K562 (cell line): ENCODE measurements at places on chromosomes 2 and 18. TPM values are rescaled to one million over a fixed set of nuclear protein-coding genes. Genes with fewer than 3 reads are reported as not detected.
A peak's percentile ranks its signal among the peaks of the same experiment; 100 is the strongest.

SERPINB10 gene
- not detected in 2 replicates for total RNA-seq

GRCh38 chr2:99822474-99823207 is 319.7 kb downstream of the AFF3 start:
- DNase-seq, result no peak

GRCh38 chr2:207357216-207357615 is 172.5 kb upstream of the CREB1 start:
- DNase-seq, result no peak

GRCh38 chr2:154233231-154233630 is 361.5 kb downstream of the GALNT13 start:
- no peak for DNase-seq

DNA sequence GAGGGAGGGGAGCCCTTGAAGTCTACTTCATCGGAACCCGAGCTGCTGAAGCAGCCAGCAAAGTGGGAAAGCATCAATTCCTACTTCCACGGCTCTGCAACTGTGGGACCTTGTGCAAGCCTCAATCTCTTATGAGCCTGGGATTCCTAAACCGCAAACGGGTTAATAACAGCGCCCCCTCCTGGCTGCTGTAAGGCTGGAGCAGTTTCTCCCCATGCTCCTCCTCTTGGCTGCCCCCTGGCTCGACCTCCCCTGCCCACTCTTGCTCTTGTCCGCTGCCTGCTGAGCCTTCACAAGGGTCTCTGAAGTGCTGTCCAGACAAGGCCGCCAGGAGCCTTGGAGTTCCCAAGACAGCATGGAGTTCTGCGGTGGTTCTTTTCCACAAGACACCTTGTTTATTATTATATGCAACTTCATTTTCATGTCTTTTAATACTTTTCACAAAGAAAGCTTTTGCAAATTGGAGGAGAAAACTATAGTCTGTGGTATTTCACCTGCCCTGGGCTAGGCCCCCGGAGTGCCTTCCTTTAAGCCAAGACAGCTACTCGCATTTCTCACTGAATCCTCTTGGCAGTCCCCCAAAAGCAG is 157.2 kb downstream of the DDX1 start:
- peak; percentile 73 for DNase-seq
